OCI-M1 (cell line): ENCODE measurements at places on chromosomes 6 and 20.

- DNase-seq: no peak
Observed at GRCh38 chr20:35431621-35432429, 6.2 kb downstream of the GDF5 start.

DNA sequence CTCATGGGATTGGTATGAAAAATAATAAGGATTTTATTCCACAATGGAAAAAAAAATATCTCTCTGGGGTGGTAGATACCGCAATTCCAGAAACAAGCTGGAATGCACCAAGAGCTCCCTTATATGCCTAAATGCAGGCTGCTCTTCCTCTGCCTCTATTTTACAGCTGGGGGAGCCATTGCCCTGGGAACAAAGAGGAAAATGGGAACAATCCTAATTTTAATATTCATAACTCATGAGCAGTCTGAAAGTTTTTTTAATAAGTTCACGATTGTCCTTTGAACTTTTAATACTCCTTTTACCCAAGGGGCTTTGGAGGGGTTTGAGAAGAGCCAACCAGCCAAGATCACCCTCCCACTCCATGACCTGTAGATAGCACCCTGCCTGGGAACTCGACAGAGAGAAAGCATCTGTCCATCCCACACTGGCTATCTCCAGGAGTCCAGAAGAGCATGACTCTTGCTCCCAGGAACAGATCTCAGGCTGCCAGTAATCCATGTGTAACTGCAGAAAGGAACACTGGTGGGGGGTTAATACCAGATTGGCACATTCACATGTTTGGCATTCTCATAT is 74.7 kb downstream of the CD83 start:
- DNase-seq: no peak

GRCh38 chr6:154960299-154960843 is 34.7 kb upstream of the TIAM2 start:
- DNase-seq: no peak

DNA sequence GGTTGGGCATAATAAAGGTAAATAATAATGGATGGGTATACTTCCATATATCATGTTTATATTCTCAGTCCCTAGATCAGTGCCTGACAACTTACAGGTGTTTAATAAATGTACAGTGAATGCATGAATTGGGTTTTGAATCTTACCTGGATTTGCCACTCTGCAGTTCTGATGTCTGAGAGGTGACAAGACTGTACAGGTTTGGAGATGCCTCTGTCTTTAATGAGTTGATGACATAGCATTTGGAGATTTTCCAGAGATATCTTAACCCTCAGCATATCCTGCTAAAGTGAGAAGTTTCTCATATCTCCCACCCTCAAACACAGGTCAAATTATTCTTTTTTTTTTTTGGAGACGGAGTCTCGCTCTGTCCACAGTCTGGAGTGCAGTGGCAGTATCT is 2.2 kb downstream of the ANKS1A start:
- DNase-seq: no peak

DNA sequence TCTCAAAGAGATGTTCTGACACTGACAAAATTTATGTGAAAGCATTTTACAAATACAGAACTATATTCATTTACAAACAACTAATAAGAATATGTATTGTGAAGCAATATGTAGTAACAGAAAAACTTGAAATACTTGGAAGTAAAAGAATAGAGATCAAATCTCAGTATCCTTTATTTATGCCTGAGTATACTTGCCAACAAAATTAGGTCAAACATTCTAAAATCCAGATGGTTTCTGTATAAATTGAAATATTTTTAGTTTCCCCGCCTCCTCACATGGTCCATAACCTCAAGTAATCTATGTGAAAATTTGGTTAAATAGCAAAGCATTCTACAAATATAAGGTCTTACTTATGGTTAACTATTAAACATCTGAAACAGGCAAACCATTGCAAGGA is 545.4 kb downstream of the EYS start:
- no peak for DNase-seq

- peak; percentile 49 for DNase-seq
Observed at GRCh38 chr6:136225496-136225895, 24.6 kb downstream of the MTFR2 start.

- DNase-seq: no peak
Observed at GRCh38 chr6:30599625-30600324, 17.3 kb downstream of the PPP1R10 start.

DNA sequence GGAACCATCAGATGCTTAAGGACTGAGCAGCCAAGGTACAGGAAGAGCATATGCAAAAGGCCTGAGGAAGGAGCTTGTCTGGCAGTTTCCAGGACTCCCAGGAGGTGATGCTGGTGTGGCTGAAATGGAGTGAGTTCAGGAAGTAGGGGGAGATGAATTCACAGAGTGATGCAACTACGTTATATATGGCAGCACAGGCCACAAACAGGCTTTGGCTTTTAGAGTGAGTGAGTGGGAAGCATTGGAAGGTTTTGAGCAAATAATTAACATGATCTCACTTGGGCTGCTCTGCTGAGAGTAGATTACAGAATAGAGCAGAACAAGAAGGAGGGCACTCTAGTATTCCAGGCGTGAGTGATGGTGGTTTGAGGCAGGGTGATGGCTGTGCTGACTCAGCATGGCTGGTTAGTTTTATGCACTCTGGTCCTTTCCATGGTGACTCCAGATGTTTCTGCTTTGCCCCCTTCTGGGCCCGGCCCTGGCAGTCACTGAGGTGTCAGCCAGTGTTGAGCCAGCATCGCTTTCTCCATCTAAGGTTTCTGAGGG is 6.5 kb downstream of the BTN2A2 start:
- DNase-seq: peak; percentile 74
